ENCODE measurements at places on chromosomes 2 and 18.

DNA sequence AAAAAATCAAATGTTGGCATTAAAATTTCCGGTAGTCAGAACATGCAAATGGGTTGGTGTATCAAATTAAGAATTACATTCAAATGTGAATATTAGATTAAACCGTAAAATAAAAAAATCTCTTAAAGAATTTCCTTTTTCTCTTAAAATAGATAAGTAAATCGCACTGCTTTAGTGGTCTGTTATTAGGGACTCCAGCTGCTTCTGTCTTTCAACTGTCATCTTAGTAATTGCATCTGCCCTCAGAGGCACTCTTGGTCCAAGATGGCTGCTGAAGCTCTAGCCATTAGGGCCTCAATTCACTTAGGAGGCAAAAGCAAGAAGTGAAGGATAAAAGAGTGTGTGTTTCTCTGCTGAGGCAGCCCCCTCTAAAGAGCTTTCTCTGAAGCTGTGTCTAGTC is 132.4 kb downstream of the MGAT5 start:
- DNase-seq, result no peak

- no peak for DNase-seq
Observed at GRCh38 chr18:42187611-42188380, 232.8 kb downstream of the PIK3C3 start.

- no peak for DNase-seq
Observed at GRCh38 chr2:170155723-170156253, 22.2 kb upstream of the MYO3B start.

DNA sequence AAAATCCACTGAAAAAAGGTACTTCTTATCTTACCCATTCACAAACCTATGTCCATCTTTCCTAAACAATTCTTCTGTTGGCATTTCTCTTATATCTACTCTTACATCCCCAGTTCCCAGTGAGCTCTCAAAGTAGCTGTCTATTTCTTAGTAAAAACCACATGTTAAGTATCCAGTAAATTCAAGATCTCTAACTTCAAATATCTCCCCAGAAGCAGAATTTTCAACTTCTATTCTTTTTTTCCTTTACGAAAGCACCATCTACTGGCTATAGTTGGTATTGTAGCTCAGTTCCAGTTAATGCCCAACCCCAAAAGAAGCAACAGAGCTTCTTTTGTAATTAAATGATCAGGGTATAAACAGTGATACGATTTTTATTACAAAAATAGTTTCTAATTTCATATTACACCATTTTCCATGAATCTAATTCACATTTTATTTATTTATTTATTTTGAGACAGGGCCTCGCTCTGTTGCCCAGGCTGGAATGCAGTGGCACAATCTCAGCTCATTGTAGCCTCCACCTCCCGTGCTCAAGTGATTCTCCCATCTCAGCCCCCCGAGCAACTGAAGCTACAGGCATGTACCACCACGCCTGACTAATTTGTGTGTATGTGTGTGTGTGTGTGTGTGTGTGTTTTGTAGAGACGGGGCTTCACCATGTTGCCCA is 28.5 kb downstream of the HRH4 start:
- no peak for DNase-seq

GRCh38 chr18:61967252-61967891 is 74.6 kb upstream of the RNF152 start:
- no peak for DNase-seq

DNA sequence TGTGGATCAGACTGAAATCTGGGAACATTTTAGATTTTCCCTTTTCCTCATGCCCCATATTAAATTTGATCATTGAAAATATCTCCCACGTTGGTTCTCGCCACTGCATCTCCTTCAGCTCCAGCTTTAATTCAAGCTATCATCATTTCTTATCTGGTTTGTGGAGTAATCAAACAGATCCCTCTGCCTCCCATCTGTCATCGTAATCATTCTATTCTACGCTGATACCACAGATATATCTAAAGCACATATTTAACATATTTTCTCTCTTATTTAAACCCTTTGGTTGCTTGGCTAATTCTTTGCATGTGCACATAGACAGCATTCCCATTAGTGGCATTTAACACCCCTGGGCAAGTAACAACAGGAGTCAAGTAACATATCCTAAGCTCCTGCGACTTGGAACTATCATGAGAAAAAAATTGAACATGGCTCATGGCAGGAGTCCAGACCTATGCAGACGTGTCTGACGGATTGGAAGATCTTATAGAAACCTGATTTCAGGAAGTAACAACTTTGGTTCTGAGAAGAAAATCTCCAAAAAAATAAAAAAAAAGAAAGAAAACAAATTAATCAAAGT is 158.8 kb upstream of the KYNU start:
- DNase-seq, result no peak

- no peak for DNase-seq
Observed at GRCh38 chr2:152925547-152926448, 207.4 kb downstream of the ARL6IP6 start.

- DNase-seq, result no peak
Observed at GRCh38 chr18:33745871-33746545, 168.0 kb downstream of the ASXL3 start.

DNA sequence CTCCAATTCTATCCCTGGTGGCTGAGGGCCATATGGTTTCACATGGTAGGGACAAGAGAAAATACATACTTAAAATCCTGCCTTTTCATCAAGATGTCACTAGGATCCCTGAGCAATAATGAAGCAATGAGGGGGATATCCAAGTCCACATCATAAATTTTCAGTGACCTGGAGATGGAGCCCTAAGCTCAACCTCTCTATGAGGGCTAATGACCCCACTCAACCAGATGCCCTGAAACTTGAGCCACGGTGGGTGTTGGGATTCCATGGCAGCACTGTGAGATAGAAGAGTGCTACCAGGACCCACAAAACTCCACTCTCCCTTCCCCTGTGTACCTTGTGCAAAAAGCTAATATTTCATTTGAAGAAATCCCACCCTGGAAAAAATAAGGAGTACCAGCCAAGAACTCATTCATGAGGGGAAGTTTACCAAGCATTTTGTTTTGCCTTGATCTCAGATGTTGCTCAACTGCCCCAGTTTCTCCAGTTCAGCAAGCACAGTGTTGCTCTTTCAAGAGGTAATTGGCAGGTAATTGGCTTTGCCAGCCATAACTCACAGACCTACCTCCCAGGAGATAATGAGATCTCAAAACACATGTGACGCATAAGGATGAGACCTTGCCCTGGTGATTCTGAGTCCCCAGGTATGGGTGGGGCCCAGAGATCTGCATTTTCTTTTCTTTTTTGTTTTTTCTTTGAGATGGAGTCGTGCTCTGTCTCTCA is 51.0 kb upstream of the TTC39C start:
- no peak for DNase-seq

DNA sequence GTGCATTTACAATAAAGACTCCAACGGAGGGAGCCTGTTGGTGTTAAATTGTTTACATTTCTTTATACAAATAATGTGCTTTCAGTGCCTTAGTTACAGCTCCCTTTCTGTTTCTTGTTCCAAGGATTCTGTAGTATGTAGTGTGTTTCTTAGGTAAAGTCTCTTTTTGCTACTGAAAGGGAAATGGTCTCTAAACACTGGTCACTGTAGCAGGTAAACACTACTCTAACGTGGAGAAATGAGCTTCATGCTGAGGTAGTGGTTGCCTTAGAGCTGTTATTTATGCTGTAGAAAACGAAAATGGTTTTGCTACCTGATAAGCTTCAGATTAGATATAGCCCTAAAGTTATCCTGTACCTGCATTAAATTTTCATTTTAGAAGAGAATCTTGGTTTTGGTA is 163.6 kb downstream of the CAPN13 start:
- DNase-seq, result no peak

DNA sequence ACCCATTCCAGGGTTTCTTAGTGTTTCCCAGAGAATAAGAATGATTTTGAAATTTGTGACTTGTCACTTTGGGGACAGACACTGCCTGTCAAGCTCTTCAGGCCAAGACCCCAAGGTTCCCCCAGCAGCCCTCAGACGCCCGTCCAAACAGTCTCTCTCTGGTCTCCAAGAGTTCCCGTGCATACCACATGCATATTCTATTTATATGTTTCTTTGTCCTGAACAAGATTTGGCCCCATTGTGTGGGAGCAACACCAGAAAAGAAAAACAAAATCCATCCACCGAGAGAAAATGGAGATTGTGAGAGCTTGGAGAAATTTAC is 52.2 kb upstream of the CTAGE1 start:
- DNase-seq, result no peak

DNA sequence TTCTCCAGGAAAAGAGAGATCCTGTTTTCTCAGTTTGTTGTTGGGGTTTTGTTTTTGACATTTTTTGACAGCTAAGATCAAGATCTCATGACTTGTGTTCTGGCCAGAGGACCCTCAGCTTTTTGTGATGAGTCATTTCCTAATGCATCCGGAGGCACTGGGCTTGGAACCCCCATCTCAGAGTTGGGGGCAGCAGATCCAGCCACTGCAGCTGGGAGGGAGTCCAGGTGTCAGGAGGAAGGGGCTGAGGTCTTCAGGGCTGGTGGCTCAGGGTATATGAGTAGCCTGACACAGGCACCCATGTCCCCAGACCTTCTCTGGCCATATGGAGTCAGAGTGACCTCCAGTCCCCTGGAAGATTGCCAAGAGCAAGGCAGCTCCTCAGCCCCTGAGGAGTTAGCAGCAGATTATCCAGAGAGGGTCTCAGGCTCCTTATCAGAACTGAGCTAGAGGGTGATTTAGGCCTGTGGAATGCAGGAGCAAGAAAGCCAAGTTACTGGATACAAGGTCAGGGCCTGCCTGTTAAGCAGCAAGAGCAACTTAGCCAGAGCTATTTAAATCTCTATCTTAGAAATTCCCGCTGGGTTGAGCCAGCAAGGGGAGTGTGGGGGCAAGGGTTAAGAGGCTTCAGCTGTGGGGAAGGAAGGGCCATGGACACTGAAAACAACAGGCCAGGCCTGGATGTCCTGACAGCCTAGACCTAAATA is 62.4 kb downstream of the TANC1 start:
- no peak for DNase-seq

- DNase-seq, result no peak
Observed at GRCh38 chr2:19312949-19313348, 45.5 kb downstream of the OSR1 start.

DNA sequence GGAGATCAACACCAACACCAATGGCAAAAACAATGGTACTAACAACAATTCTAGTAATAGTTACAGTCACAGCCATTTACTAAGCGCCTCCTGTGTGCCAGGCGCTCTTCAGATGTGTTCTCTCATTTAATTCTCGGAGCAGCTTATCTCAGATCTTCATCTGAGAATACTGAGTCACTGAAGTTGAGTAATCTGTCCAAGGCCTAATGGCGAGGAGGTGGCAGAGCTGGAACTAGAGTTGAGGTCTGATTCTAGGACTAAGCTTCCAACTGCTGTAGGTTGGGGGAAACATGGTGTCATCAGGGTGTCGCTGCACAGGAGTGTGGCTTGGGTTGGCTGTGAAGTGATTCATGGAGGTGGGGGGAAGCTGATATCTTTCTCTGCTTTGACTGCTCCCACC is 156.1 kb downstream of the DYSF start:
- DNase-seq, result no peak

DNA sequence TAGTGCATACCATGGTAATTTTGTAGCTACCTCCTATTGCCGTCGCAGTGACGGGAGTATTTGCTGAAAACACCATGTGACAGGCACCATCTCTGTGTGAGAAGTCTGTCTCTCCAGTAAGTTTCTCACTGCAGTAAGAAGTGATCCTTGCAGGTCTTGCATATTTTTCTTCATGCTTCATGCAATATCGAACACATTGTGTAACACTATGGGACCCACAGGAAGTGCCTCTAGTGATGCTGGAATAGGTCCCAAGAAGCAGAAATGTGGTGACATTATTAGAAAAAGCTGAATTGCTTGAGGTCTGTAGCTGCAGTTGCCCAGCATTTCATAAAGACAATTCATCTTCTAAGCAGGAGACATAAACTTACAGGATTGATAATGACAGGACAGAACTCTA is 167.6 kb downstream of the DCDC2C start:
- DNase-seq, result no peak

DNA sequence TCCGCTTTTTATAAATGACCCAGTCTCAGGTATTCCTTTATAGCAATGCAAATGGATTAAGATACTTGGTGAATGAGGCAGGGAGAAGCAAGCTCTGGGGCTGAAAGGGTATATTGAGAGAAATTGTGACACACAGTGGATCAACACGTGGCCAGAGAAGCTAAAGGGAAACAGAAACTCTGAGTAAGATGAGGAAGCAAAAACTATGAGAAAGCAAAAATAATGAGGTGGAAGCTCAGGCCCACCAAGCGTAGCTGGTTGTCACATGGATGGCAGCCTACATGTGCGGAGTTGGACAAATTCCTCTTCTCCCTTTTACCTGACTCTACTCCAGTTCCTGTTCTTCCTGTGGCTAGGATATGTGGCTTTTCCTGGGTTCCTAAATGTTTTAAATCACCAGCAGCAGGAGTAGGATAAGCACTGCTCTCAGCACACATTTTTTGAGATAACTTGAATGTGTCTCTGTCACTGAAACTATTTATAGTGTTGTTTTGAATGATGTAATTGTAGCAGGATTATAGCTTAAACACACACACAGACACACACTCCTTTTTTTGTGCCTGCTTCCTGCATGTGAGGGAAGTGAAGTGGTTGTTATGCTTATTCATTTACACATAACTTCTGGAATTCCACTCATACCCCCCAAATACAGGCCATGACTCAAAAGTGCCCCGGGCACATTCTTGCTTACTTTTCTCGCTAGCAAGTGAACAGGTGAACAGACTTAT is 30.1 kb upstream of the EPC2 start:
- no peak for DNase-seq

DNA sequence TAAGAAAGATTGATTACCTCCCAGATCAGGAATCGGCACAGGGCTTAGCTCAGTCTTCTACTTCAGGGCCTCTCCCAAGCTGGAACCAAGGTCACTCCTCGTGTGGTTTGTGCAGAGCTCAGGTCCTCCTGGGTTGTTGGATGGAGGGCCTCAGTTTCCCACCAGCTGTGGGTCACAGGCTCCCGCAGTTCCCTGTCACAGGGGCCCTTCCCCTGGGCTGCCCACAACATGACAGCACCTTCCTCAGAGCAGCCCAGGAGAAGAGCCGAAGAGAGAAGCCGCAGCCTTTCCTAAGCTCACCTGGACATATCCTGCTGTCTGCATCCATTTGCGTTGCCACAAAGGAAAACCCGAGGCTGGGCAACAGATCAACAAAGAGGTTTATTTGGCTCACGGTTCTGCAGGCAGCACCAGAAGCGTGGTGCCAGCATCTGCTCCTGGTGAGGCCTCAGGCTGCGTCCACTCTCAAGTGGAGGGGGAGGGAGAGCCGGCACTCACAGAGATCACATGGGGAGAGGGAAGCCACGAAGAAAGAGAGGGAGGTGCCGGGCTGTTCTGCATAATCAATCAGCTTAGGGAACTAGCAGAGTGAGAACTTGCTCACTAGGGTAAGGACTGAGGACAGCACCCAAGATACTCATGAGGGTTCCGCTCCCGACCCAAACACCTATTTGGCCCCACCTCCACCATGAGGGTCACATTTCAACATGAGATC is 13.0 kb upstream of the ALLC start:
- no peak for DNase-seq

GRCh38 chr2:210288408-210288807 is 26.6 kb downstream of the MYL1 start:
- no peak for DNase-seq
